A549 treated with RU486 at 1 μM for 4 hours (cell line): ENCODE measurements at places on chromosomes 5 and 9. TPM values are rescaled to one million over a fixed set of nuclear protein-coding genes. Genes with fewer than 3 reads are reported as not detected.

Gene FOXD4L3
- 0.07 to 0.29 TPM (median 0.09 TPM) in 5 replicates for total RNA-seq

Gene OBP2B
- not detected in 5 replicates for total RNA-seq

Gene ABLIM3
- total RNA-seq, result 8.2 to 10.3 TPM (median 8.5 TPM) in 5 replicates

Gene TAF11L5
- total RNA-seq, result not detected in 5 replicates

Gene ROPN1L
- 1.1 to 2.7 TPM (median 2.1 TPM) in 5 replicates for total RNA-seq

Gene ADGRD2
- total RNA-seq, result not detected in 5 replicates

Gene DRD1
- 0.37 to 1.0 TPM (median 0.64 TPM) in 5 replicates for total RNA-seq

Gene CERT1
- total RNA-seq, result 16.2 to 29.0 TPM (median 26.3 TPM) in 5 replicates

Gene CA9
- total RNA-seq, result 4.1 to 7.3 TPM (median 4.6 TPM) in 5 replicates

Gene KCNT1
- total RNA-seq, result not detected in 5 replicates
